A375 (cell line): ENCODE measurements at places on chromosomes 5 and 9. TPM values are rescaled to one million over a fixed set of nuclear protein-coding genes. Genes with fewer than 3 reads are reported as not detected.

SCAI gene
- 1.5 and 2.8 TPM in 2 replicates for total RNA-seq

ODF2 gene
- 68.3 and 78.2 TPM in 2 replicates for total RNA-seq

SMIM33 gene
- total RNA-seq: not detected in 2 replicates

GBGT1 gene
- 17.6 and 22.6 TPM in 2 replicates for total RNA-seq

FSTL4 gene
- not detected in 2 replicates for total RNA-seq

NACC2 gene
- 18.9 and 21.5 TPM in 2 replicates for total RNA-seq

ST8SIA4 gene
- total RNA-seq: 9.2 and 13.3 TPM in 2 replicates

MOB3B gene
- 0.08 TPM in 1 of 2 replicates, not detected in the other for total RNA-seq

PTGES2 gene
- total RNA-seq: 124 and 149 TPM in 2 replicates

CAMK4 gene
- 67.3 and 74.3 TPM in 2 replicates for total RNA-seq

ARSI gene
- 0.26 TPM in 1 of 2 replicates, not detected in the other for total RNA-seq

TPPP gene
- 0.11 and 0.30 TPM in 2 replicates for total RNA-seq

IRGM gene
- not detected in 2 replicates for total RNA-seq

C5orf52 gene
- total RNA-seq: not detected in 2 replicates

SPATA31C1 gene
- not detected in 2 replicates for total RNA-seq

EFNA5 gene
- 4.1 and 4.3 TPM in 2 replicates for total RNA-seq

PCDHGA10 gene
- 4.3 and 6.0 TPM in 2 replicates for total RNA-seq

ADAMTS16 gene
- total RNA-seq: 3.7 and 5.0 TPM in 2 replicates

DMRTA1 gene
- 11.7 and 12.2 TPM in 2 replicates for total RNA-seq

MAST4 gene
- total RNA-seq: 2.6 and 4.4 TPM in 2 replicates

GEMIN5 gene
- total RNA-seq: 19.3 and 20.5 TPM in 2 replicates

LRRC14B gene
- not detected in 2 replicates for total RNA-seq

TMC1 gene
- 0.19 and 0.29 TPM in 2 replicates for total RNA-seq

GABBR2 gene
- total RNA-seq: not detected in 2 replicates

SVEP1 gene
- total RNA-seq: 0.72 and 0.98 TPM in 2 replicates

EIF4EBP3 gene
- 1.2 and 1.5 TPM in 2 replicates for total RNA-seq

GRM6 gene
- total RNA-seq: not detected in 2 replicates

PCDHB8 gene
- total RNA-seq: 6.5 and 6.6 TPM in 2 replicates

SIGMAR1 gene
- 151 and 169 TPM in 2 replicates for total RNA-seq

PCDHB4 gene
- total RNA-seq: 0.66 and 1.7 TPM in 2 replicates

GRIN1 gene
- not detected in 2 replicates for total RNA-seq

HTR4 gene
- total RNA-seq: not detected in 2 replicates

ISL1 gene
- 4.2 and 5.4 TPM in 2 replicates for total RNA-seq

NOTCH1 gene
- 18.7 and 24.1 TPM in 2 replicates for total RNA-seq

MYO10 gene
- total RNA-seq: 13.5 and 15.8 TPM in 2 replicates

FIBCD1 gene
- total RNA-seq: 1.1 and 6.1 TPM in 2 replicates

PLAC8L1 gene
- 0.19 and 0.34 TPM in 2 replicates for total RNA-seq

MTREX gene
- total RNA-seq: 106 and 157 TPM in 2 replicates

IL7R gene
- 7.3 and 8.3 TPM in 2 replicates for total RNA-seq

ARHGEF37 gene
- 1.8 and 2.8 TPM in 2 replicates for total RNA-seq

PRDM9 gene
- total RNA-seq: 0.29 and 0.41 TPM in 2 replicates

ACTBL2 gene
- total RNA-seq: 0.26 and 0.56 TPM in 2 replicates

PDE4D gene
- 48.9 and 50.1 TPM in 2 replicates for total RNA-seq

CCL27 gene
- 0.23 and 0.50 TPM in 2 replicates for total RNA-seq

ECM2 gene
- total RNA-seq: 0.77 and 1.5 TPM in 2 replicates

LCN2 gene
- total RNA-seq: 0.98 and 4.4 TPM in 2 replicates

SPINK6 gene
- total RNA-seq: not detected in 2 replicates

PCDHGC3 gene
- 62.5 and 65.1 TPM in 2 replicates for total RNA-seq

OLFML2A gene
- total RNA-seq: 7.6 and 7.7 TPM in 2 replicates

SOHLH1 gene
- not detected in 2 replicates for total RNA-seq

INSL6 gene
- total RNA-seq: not detected in 2 replicates

PHPT1 gene
- total RNA-seq: 153 and 181 TPM in 2 replicates

IL9 gene
- total RNA-seq: not detected in 2 replicates

PCDHB10 gene
- 2.3 and 3.0 TPM in 2 replicates for total RNA-seq

PCAT7 gene
- 9.3 and 9.9 TPM in 2 replicates for total RNA-seq

SPATA31E1 gene
- total RNA-seq: not detected in 2 replicates

SLC46A2 gene
- not detected in 2 replicates for total RNA-seq

LCN10 gene
- total RNA-seq: 0.15 TPM in 1 of 2 replicates, not detected in the other

PLEKHG4B gene
- 0.37 and 0.83 TPM in 2 replicates for total RNA-seq
